ENCODE measurements at places on chromosomes 1 and 21.

DNA sequence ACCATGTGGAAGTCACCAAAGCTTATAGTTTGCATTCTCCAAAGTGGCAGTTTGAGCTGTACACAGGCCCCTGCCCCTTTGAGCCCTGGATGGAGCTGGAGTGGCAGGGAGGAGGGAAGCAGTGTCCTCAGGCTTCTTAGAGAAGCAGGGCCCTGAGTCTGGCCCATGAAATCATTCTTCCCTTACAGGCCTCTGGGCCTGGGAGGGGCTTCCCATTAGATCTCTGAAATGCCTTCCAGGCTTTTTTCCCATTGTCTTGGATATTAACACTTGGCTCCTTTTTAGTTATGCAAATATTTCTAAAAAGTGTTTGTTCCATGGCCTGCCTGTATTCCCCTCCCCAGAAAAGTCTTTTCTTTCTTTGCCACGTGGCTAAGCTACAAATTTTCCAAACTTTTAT lies 10.0 kb upstream of the TRIM67 start:
- no peak for DNase-seq

- no peak for DNase-seq
Observed at GRCh38 chr1:236887081-236887480, 92.0 kb downstream of the MTR start.

GRCh38 chr1:54317084-54317483 lies 89.1 kb downstream of the SSBP3 start:
- DNase-seq: no peak

GRCh38 chr1:225514671-225515081 lies 86.8 kb upstream of the LBR start:
- DNase-seq: no peak

- DNase-seq: peak; percentile 57
Observed at GRCh38 chr1:150511985-150512660, 3.4 kb upstream of the FALEC start.

DNA sequence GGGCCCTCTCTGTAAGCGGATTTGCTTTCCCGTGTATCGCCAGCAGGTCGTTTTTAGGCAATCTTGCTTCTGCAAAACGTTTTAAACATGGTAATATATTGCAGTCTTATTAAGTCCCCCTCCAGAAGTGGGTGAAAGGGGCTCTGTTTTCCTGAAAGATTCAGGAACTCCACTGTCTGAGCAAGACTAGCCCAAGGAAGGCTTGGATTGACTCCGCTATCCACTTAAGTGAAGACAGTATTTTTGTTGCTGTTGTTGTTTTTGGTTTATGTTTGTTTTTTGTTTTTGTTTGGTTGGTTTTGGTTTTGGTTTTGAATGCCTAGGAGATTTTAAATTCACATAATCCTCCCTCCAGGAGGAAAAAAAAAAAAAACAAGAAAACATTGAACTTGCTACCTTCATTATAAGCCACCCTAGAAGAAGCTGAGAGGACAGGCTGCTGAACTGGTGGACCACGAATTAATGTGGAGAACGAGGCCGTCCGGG lies 29.1 kb upstream of the NFIA start:
- no peak for DNase-seq
